Cardiac muscle cell (in vitro differentiated cells and primary cell): ENCODE measurements at places on chromosomes 4 and X.

DNA sequence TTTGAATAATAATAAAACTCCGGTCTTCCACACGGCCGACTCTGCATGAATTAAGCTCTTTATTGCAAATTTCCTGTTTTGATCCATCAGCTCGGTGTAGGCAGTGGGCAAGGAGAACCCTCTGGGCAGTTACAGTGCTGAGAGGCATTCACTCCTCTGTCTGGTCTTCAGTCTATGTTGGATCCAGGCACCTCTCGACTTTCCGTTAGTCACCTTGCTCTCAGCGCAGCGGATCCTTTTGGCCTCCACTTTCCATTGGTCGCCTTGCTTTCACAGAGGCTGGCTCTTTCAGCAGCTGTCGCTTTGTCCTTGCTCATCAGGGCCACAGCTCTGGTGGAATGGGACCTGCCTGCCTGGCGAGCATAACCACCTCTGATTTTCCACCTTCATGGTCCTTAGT, 52.9 kb downstream of the TRMT44 start:
- no peak overlapping the region for H3K27ac ChIP-seq
- DNase-seq = no peak
- H3K36me3 ChIP-seq = no peaks in the 10 kb centered on the region

- H3K27ac ChIP-seq = no peak overlapping the region
- no peaks in the 10 kb centered on the region for H3K4me1 ChIP-seq
- peak; percentile 20 for DNase-seq
- H3K27me3 ChIP-seq = no peaks in the 10 kb centered on the region
Measured at GRCh38 chr4:52001616-52002015, 18.5 kb downstream of the LRRC66 start.

- H3K4me1 ChIP-seq = no peaks in the 10 kb centered on the region
- DNase-seq = no peak
- H3K27me3 ChIP-seq = no peaks in the 10 kb centered on the region
- H3K27ac ChIP-seq = no peak overlapping the region
- H3K36me3 ChIP-seq = no peaks in the 10 kb centered on the region
Measured at GRCh38 chrX:128310912-128311311, 258.7 kb upstream of the ACTRT1 start.

DNA sequence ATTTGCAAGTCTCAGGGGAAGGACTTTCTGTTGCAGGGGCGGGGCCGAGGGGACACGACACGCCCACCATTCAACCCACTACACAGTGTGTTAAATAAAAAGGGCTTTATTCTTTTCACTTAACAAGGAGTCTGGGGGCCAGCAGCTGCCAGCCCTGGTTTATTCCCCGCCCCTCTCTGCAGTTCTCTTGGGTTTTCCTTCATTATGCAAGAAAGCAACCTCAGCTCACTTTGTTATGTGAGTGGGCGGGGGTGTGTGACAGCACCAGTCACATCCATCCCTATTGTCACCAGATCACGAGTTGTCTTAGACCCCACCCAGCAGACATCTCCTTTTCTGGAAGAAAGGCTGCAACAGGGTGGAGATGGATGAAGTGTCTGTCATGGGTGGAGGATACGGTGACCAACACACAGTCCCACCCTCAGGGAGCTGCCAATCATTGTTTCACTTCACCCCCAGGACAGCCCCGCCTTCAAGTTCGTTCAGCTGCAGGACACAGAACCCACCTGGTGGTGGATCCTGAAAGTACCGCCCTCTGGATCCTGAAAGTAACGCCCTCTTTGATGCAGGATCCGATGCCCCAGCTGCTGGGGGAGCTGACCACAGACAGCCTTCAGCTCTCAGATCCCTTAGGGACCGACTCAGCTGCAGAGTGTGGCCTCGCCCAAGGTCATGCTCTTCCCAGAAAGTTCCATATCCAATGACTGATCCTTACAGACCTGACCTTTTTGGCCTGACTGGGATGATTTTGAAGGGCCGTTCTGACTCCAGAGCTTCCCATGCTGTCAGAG, 79.6 kb downstream of the SMIM20 start:
- DNase-seq = peak; percentile 21
- H3K27me3 ChIP-seq = no peaks in the 10 kb centered on the region
- no peaks in the 10 kb centered on the region for H3K4me1 ChIP-seq
- H3K27ac ChIP-seq = no peak overlapping the region
- no peaks in the 10 kb centered on the region for H3K36me3 ChIP-seq

GRCh38 chr4:77920371-77920770, 57.7 kb downstream of the MRPL1 start:
- DNase-seq = no peak
- no peaks in the 10 kb centered on the region for H3K4me1 ChIP-seq
- H3K27me3 ChIP-seq = no peaks in the 10 kb centered on the region
- H3K27ac ChIP-seq = no peak overlapping the region

- H3K27ac ChIP-seq = no peak overlapping the region
- peaks cover 11% of the 10 kb centered on the region for H3K4me1 ChIP-seq
- no peak overlapping the region for H3K4me3 ChIP-seq
- H3K27me3 ChIP-seq = no peaks in the 10 kb centered on the region
Measured at GRCh38 chrX:106927023-106927422, 6.8 kb downstream of the CLDN2 start.
